ENCODE measurements at places on chromosomes 6 and 20. TPM values are rescaled to one million over a fixed set of nuclear protein-coding genes. Genes with fewer than 3 reads are reported as not detected.

The PRICKLE4 gene
- 0.64 TPM for total RNA-seq

The LGSN gene
- total RNA-seq = 2.7 TPM

The FLOT1 gene
- 96.6 TPM for total RNA-seq

The TMEM200A gene
- total RNA-seq = not detected

The RWDD1 gene
- total RNA-seq = 34.7 TPM

The TNFRSF6B gene
- total RNA-seq = 0.93 TPM

The RAD21L1 gene
- not detected for total RNA-seq

The MAFB gene
- total RNA-seq = 0.11 TPM

The MYH7B gene
- not detected for total RNA-seq

The HDAC2 gene
- total RNA-seq = 78.8 TPM

The SRC gene
- 144 TPM for total RNA-seq

The STX7 gene
- total RNA-seq = 18.0 TPM

The FKBP1C gene
- 1.8 TPM for total RNA-seq

The IPCEF1 gene
- 0.02 TPM for total RNA-seq

The TOP1 gene
- 166 TPM for total RNA-seq

The SLC26A8 gene
- total RNA-seq = 0.08 TPM

The JPH2 gene
- total RNA-seq = 4.9 TPM

The MDN1 gene
- 9.6 TPM for total RNA-seq

The CDSN gene
- total RNA-seq = 0.05 TPM

The ZFAND3 gene
- 50.8 TPM for total RNA-seq

The RALGAPA2 gene
- 2.0 TPM for total RNA-seq

The SPATA2 gene
- 7.8 TPM for total RNA-seq

The FNDC11 gene
- 0.25 TPM for total RNA-seq

The EEF1A2 gene
- total RNA-seq = 144 TPM

The SPEF1 gene
- 1.9 TPM for total RNA-seq

The B3GAT2 gene
- 0.06 TPM for total RNA-seq

The HSPA1L gene
- 1.3 TPM for total RNA-seq

The XKR7 gene
- 0.02 TPM for total RNA-seq

The RHAG gene
- total RNA-seq = not detected

The CPNE1 gene
- 215 TPM for total RNA-seq

The TTK gene
- total RNA-seq = 20.5 TPM

The CDC5L gene
- total RNA-seq = 15.0 TPM

The SLA2 gene
- total RNA-seq = 0.12 TPM

The MYT1 gene
- total RNA-seq = 0.44 TPM

The TPX2 gene
- total RNA-seq = 100 TPM

The FABP7 gene
- not detected for total RNA-seq

The ZNFX1 gene
- 22.4 TPM for total RNA-seq

The PI3 gene
- total RNA-seq = 2.2 TPM

The HUS1B gene
- 0.31 TPM for total RNA-seq

The SLC32A1 gene
- not detected for total RNA-seq

The ADTRP gene
- 0.19 TPM for total RNA-seq
